ENCODE measurements at places on chromosomes 12 and 14.

DNA sequence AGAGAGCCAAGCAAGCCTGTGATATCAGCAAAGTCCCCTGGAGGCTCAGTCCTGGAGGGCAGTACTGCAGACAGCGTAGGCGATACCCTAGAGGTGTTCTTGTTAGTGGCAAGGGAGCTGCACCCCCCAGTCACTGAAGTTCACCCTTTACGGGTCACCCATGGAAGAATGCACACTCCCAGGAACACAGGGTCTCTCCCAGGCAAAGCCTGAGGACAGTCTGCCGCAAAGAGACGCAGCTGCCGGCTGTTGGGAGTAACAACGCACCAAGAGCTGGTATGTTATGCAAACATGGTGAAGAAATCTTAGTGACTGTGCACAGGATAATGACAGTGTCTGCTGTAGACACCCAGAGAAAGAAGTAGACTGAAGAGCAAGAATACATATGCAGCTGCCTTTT is 43.5 kb upstream of the NOS1 start:
- no peak for DNase-seq

GRCh38 chr12:128008341-128008740 is 258.6 kb upstream of the TMEM132C start:
- no peak for DNase-seq

- DNase-seq, result no peak
These were observed 49.9 kb downstream of the KCNMB4 start for GRCh38 chr12:70415987-70416386.

DNA sequence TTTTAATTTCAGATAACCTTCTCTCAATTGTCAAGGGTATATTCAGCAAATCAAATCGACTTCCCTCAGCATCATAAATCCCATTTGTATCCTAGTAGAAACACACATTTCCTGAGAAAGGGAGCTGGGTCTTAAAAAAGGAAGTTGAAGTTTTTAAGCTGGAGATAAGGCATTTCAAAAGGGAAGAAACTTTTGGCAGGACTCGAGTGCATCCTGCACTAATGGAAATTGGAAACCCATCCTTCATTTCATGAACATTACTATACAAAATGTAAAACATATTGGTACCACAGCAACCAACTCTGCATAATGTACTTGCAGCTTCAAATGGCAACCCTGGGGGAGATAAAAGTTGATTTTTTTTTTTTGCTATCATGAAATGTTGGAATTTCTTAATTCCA is 23.7 kb upstream of the TMCC3 start:
- DNase-seq, result no peak

DNA sequence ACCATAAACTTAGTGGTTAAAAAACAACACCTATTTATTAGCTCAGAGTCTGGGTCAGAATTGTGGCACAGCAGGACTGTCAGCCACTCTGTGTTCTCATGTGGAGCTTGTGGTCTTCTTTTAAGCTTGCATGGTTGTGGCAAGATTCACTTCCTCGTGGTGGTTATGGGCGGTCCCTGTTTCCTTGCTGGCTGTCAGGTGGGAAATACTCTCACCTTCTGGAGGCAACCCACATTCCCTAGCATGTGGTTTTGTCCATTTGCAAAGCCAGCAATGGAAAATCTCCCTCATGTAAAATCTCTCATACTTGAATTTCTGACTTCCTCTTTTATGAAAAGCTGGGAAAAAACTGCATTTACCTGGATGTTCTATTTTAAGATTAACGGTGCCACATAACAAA is 229.8 kb downstream of the ALX1 start:
- DNase-seq, result no peak

GRCh38 chr14:88303041-88303440 is 20.0 kb downstream of the KCNK10 start:
- DNase-seq, result no peak

GRCh38 chr14:34350903-34351302 is 111.1 kb downstream of the SPTSSA start:
- no peak for DNase-seq

DNA sequence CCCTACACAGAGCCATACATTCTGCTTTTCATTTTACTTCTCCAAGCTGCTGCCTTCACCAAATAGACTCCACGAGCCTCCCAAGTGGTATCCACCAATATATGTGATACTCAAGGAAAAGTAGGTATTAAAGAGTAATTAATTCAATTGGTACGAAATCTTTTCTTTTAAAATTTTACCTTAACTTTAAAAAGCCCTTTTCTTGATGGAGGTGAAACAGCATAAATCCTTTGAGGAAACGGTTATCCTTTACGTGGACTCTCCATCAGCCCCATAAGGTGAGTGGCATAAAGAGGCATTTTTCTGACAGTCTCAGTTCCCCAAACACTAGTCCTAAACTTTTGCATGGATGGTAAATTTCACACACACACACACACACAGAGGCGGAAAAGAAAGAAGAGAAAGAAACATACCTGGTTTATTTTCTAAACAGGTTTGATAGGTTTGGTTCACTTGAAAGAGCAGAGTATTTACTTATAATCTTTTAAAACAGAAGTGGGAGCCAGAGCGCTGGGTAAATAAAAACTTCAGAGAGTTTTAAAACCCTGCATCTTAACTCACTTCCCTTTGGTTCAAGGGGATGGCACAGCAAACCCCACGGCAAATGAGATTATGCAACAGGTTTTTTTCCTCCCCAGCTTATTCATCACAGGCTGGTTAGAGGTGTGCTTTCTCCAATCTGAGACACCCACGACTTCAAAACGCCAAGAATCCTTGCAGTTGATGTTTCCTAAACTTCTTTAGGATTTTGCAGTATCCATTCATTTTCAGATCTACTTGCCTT is 1.9 kb downstream of the DUSP16 start:
- DNase-seq, result no peak

DNA sequence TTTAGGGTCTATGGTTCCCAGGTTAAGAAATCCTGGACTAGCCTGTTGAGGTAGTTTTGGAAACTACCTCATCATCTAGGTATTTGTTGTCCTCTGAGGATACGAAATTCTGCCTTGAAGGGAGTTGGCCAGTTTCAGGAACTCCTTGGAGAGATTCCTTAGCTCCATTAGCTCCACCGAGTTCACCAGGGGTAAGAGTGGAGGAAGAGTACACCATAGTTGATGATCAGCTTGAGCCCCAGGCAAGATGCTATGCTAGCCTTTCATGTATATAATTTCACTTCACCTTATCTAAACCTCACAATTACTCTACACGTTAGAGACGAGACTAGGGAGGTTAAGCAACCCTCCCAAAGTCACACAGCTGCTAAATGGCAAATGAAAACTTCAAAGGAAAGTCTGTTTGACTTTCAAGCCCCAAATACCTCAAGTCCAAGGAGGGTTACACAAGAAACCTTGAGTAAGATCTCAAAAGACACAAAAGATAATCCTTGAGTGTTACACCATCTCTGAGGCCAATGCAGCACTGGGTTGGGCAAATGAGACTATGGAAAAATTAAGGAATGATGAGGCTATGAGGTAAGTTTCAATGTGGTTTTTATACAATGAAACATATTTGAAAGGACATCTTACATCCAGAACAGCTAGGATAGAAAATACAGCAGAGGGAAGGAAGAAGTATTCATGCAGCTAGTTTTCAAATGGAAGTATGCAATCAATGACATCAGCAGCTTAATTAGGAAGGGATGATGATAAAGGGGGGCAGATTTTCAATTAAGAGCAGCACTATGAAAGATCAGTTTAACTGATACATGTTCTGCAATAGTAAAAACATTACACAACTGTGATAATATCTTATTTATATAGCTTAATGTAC is 97.2 kb upstream of the KRAS start:
- no peak for DNase-seq

- DNase-seq, result no peak
These were observed 276.3 kb downstream of the DUSP6 start for GRCh38 chr12:89075880-89076540.

GRCh38 chr14:89339579-89339978 is 77.5 kb downstream of the FOXN3 start:
- DNase-seq, result no peak

GRCh38 chr12:93297032-93297431 is 80.7 kb upstream of the NUDT4 start:
- no peak for DNase-seq

DNA sequence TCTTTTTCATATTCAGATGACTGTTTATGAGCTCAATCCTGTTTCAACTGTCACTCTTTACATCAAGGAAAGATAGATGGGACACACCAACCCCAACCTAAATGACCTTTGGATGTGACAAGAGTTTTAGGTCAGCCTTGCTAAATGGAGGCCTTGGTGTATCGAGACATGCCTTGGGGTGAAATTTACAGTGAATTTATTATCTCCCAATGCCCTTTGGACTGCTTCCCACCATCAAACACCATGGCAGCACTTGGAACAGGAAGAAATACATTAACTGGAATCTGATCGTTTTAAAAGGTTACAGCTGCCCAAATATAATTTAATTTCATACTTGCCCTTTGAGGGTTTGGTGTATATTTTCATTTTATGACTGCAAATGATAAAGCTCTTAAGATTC is 327.6 kb downstream of the SOX5 start:
- DNase-seq, result no peak

DNA sequence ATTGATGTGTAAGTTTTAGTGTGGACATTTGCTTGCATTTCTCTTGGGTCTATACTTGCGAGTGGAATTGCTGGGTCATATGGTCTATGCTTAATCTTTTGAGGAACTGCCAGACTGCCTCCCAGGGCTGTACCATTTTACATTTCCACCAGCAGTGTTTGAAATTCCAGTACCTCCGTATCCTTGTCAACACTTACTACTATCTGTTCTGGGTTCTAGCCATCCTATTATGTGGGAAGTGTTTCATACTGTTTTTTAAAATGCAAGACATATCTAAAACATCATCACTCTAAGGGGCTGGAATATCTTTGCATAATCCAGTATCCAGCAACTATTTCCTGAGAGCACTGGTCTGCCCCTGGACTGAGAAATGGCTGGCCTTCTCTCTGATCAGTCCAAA is 80.2 kb upstream of the RIN3 start:
- DNase-seq, result no peak

DNA sequence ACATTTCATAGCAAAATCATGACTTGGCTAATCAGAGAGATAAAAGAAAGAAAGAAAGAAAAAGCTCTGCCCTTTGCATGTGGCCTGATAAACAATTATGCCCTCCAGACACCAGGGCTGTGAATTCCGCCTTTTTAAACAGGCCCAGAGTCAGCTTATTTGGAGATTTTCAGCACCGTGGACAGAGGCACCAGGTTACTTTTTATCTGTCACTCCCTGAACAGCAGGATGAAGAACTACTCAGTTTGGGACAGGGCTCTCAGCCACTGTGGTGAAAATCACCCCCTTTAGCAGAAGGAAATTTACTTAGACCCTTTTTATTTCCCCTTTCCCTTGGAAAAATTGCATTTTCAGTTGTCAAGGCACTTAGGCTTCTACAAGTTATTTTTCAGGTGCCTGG is 359.9 kb downstream of the NRXN3 start:
- DNase-seq, result no peak

DNA sequence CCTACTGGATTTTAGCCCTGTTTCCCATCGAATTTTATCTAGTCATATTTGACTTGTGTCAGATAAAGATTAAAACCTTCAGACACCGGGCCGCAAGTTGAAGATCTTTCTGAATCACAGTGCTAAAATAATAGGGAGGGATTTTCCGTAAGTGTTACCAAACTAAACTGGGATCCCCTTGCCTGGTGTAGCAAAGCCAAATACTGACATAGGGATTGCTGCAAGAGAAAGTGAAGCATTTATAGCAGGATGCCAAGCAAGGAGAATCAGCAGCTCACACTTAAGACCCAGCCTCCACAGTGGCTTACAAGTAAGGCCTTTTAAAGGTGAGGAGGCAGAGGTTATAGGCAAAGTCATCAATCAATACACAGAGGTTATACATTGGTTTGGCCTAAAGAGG is 147.4 kb downstream of the AKAP6 start:
- no peak for DNase-seq

- DNase-seq, result peak; percentile 69
These were observed at the start of gene RIMBP2 for GRCh38 chr12:130715998-130716968. Gene RIMBP2, minus strand, starts transcription at chr12:130716299. Its CDS starts 237,286 bp downstream, at chr12:130479013.

DNA sequence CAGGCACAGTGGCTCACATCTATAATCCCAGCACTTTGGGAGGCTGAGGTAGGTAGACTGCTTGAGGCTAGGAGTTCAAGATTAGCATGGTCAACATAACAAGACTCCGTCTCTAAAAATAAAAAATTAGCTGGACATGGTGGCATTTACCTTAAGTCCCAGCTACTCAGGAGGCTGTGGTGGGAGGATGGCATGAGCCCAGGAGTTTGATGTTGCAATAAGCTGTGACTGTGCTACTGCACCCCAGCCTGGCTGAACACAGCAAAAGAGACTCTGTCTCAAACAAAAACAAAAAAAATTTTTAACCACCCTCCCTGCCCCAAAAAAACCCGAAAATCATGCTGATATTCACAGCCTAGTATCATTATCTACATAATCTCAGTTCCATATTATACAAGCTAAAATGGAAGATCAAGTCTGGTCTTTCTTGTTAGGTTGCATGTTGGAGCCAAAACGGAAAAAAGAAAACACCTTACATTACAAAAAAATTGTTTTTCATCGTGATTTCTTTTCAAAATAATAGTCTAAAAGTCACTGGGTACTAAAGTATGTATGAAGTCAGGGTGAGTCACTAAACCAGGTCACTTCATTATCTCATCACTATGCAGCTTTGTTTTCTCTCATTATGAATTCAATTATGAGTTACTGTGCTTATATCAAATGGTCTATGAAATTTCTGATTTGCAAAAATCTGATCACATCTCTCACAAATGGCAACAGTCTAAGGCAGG is 13.8 kb downstream of the GXYLT1 start:
- DNase-seq, result no peak

GRCh38 chr12:121990692-121991603 is 30.7 kb upstream of the BCL7A start:
- DNase-seq, result no peak

DNA sequence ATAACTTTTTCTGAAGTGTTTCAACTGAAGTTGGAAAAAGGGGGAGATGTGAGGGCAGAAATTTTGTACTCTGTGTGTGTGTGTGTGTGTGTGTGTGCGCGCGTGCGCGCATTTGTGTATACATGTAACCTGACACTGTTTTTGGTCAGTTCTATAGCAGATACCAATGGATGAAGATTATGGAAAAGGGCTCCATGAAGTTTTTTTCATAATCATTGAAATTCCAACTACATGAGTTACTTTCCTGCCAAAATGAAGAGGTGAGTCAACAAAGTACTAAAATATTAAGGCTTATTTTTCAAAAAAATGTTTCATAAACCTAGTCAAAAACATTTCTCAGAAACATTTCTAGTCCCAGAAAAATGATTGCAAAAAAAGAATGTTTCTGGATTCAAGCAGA is 25.7 kb upstream of the CERS5 start:
- DNase-seq, result no peak

- no peak for DNase-seq
These were observed 24.8 kb downstream of the EPYC start for GRCh38 chr12:90979951-90980350.

- no peak for DNase-seq
These were observed 182.6 kb downstream of the PIK3C2G start for GRCh38 chr12:18443768-18444437.
